ENCODE measurements at places on chromosomes 7 and 10.

- DNase-seq = no peak
These were observed 70.1 kb upstream of the COL1A2 start for GRCh38 chr7:94324380-94325121.

GRCh38 chr10:77795426-77796055 lies 131.0 kb downstream of the DLG5 start:
- no peak for DNase-seq

GRCh38 chr10:78337646-78338391 lies 304.2 kb downstream of the RPS24 start:
- no peak for DNase-seq

DNA sequence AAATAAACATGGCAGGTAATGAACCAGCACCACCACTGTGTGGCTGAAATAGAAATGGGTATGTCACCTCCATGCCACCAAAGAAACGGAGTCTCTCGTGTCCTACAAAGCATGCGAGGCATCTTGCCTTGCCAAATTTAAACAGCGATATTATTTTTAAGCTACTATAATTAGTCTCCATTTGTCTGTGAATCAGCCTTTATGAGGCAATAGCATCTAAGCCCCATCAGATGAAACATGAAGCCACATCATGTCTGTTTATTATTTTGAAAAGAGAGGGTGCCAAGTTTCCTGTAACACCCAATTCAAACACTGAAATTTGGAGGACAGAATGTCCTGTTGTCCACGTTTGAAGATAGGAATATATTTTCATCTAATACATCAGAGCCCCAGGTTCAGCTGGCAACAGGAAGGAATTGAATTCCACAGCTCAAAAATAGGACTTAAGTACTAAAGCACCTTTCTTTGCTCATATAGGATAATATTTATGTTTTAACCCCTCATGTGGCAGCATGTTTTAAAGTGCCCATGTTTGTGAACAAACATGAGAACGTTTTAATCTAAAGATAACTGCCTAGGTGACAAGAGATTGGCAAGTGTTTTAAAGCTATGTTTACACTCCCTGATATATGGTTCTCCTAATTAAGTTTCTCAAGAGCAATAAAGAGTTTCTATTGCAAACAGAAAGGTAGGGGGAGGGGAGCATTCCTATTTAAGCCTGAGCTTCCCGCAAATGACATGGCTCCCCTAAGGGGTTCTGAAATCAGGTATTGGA lies 86.8 kb downstream of the SORBS1 start:
- no peak for DNase-seq

- DNase-seq = no peak
These were observed 198.8 kb downstream of the GRID1 start for GRCh38 chr10:86167762-86168128.
